Urinary bladder (tissue), 4 donors: ENCODE measurements at places on chromosomes 12 and 14.
A peak's percentile ranks its signal among the peaks of the same experiment; 100 is the strongest.

- DNase-seq: no peak
Measured at GRCh38 chr12:116677202-116677661, 60.6 kb downstream of the SPRING1 start.

GRCh38 chr12:3944620-3945019 lies 71.4 kb upstream of the PARP11 start:
- no peak for DNase-seq

- DNase-seq: no peak
Measured at GRCh38 chr12:4353785-4354208, 25.7 kb downstream of the FGF23 start.

- no peak for DNase-seq
Measured at GRCh38 chr12:57237932-57238853, 8.7 kb downstream of the SHMT2 start.

- DNase-seq: no peak
Measured at GRCh38 chr12:74551291-74551690, 13.7 kb downstream of the ATXN7L3B start.

GRCh38 chr12:94039199-94039840 lies 109.1 kb upstream of the PLXNC1 start:
- no peak for DNase-seq

- peak; percentile 28 for DNase-seq
Measured at GRCh38 chr12:131074221-131075083, 120.7 kb downstream of the ADGRD1 start.

- no peak for DNase-seq
Measured at GRCh38 chr14:37061697-37062096, 110.7 kb downstream of the SLC25A21 start.
